ENCODE measurements at places on chromosomes 2 and 18.

DNA sequence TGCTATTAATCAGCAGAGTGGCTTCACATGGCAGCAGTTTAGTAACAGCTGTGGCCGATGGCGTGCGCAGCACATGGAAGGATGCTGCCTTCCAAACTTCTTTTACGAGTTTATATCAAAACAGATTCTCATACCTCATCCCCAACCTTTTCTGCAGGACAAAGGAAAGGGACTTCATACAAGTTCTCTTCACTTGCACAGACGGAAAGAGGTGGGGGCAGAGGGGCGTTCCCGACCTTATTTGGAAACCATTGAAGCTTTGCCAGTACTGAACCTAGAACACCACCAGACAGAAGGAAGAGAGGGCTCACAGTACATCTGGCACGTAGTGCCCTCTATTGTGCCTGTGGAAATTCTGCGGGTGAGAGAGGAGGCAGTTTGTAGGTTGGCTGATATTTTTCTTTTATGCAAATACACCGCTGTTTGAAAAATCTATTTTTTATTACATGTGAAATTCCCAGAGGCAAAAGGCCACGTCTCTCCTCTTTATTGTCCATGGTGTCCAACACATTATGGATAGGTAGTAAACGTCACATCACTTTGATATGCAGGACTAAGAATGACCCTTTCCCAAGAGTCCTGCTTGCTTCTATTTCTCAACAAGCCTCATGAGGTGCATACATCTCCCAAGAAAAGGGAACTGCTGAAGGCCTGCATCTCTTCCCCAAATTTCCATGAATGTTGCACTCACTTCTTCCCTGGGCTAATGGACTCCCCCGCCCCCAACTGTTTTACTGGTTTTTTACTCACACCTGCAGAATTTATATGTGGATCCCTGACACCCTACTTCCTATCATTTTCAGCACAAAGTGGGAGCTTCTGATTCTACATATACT lies 31.3 kb downstream of the COLEC12 start:
- no peak for DNase-seq

DNA sequence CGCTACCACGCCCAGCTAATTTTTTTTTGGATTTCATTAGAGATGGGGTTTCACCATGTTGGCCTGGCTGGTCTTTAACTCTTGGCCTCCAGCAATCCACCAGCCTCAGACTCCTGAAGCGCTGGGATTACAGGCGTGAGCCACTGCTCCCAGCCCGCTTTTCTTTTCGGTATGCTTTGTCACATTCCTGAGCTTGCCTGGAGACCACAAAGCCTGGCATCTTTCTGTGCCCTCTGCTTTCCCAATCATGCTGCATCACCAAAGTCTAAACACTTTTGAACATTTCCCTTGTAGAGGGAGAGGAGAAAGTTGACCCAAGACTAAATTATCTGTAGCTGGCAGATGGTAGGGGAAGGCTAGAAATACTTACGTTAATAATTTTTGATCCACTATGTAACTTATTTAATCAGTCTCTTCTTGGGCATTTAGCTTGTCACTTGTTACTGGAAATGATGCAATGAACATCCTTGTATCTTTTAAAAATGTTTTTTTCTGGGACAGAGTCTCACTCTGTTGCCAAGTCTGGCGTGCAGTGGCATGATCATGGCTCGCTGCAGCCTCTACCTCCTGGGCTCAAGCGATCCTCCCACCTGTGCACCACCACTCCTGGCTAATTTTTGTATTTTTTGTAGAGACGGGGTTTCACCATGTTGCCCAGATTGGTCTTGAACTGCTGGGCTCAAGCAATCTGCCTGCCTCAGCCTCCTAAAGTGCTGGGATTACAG lies 2.7 kb upstream of the NPC1 start:
- DNase-seq = no peak

GRCh38 chr2:101776172-101777043 lies 78.9 kb downstream of the MAP4K4 start:
- no peak for DNase-seq

DNA sequence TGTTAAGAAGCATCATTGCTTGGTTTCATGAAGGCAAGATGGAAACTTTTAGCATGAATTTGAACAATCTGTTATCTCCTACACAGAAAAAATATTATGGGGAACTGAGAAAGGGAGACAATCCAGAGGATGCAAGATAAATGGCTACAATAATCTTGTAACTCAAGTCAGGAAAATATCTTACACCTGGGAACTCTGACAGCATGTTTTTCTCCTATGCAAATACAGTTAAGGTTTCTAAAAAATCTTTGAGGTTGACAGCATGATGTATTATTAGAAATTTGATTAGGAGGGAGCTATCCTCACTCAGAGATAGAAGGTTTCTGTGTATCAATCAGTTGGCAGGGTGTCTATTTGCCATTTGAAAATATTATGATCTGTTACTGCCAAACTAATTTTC lies 75.6 kb downstream of the GPD2 start:
- DNase-seq = no peak

GRCh38 chr2:150476286-150476685 lies 11.2 kb downstream of the RND3 start:
- no peak for DNase-seq

DNA sequence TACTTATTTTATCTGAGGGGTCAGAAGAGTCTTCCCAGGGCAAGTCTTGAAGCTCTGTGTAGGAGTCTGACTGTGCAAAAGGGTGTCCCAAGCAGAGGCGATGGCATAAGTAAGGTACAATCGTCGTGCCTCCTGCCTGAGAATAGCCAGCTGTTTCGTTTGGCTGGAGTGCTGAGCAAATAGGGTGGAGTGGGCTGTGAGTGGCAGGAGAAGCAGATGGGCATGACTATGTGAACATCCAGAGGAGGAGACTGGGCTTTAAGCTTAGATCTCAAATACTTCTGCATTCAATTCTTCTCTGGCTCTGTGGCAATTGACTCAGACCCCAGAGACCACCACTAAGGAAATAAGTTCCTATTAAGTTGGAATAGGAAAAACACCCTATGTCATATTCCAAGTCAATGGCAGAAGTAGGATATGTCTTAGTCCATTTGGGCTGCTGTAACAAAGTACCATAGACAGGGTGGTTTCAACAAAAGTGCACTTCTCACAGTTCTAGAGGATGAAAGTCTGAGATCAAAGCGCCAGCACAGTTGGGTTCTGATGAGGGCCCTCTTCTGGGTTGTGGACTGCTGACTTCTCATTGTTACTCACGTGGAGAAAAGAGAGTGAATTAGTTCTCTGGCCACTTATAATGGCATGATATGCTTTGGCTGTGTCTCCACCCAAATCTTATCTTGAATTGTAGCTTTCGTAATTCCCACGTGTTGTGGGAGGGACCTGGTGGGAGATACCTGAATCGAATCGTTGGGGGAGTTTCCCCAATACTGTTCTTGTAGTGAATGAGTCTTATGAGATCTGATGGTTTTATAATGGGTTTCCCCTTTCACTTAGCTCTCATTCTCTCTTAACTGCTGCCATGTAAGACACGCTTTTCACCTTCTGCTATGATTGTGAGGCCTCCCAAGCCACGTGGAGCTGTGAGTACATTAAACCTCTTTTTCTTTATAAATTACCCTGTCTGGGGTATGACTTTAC lies 120.2 kb downstream of the LPIN1 start:
- no peak for DNase-seq
